NCI-H774 (cell line): ENCODE measurements at places on chromosomes 5 and 9.

GRCh38 chr9:96048104-96048955, 172.8 kb downstream of the ERCC6L2 start:
- no peak for DNase-seq

GRCh38 chr9:102669220-102669619, 325.9 kb upstream of the CYLC2 start:
- no peak for DNase-seq

GRCh38 chr5:9192266-9192665, 353.6 kb downstream of the SEMA5A start:
- no peak for DNase-seq

DNA sequence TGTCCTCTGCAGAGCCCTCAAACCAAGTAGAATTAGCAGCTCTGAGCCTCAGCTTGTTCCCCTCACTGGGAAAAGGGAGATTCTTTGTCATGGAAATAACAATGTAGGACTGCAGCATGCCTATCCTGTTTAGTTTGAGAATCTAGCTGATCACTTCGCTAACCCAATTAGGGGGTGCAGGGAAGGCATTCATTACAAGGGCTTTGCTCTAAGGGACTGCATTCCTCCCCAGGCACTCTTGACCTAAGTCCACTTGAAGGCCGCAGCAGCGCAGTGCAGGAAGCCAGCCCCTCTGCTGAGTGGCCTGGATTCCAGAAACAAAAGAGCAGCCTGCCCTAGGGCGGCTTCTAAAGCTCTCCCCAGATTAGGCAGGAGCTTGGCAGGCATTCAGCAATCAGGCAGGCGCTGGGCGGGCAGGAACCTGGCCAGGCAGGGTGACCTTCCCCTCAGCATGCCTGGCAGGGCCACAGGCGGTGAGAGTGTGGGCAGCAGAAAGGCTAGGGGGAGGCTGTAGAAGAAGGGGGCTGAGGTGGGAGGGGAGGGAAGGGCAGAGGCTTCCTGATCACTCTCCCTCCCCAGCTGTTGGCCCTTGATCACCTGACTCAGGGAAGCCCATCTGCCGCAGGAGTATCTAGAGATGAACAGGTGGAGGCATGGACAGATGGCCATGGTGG, 24.8 kb downstream of the CCNJL start:
- DNase-seq = peak; percentile 73

DNA sequence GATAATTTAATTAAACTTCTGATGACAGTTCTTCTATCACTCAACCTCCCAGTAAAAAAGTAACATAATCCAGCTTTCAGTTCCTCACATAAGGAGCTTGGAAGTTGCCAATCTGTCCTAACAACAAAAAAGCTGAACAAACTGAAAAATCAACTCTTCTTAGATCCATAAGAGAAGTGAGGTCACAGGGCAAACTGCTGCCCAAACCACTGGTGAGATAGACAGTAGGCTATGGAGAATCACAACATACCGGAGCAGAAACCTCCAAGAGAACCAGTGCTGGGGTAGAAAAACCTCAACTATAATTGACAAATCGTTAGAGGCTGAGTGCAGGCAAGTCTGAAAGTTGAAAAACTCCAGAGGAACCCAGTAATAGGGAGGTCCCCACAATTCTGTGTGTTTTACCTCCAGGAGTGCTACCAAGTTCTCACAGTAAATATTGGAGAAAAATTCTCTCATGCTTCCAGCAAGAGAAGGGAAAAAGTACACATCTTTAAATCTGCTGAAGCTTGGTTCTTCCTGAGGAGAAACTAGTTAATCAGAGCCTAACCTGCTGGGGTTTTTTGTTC, 300.0 kb downstream of the PDE4D start:
- DNase-seq = no peak

- no peak for DNase-seq
These were observed 91.1 kb upstream of the CEP78 start for GRCh38 chr9:78144663-78145377.
